ENCODE measurements at places on chromosomes 11 and 22. TPM values are rescaled to one million over a fixed set of nuclear protein-coding genes. Genes with fewer than 3 reads are reported as not detected.
A peak's percentile ranks its signal among the peaks of the same experiment; 100 is the strongest.

DNA sequence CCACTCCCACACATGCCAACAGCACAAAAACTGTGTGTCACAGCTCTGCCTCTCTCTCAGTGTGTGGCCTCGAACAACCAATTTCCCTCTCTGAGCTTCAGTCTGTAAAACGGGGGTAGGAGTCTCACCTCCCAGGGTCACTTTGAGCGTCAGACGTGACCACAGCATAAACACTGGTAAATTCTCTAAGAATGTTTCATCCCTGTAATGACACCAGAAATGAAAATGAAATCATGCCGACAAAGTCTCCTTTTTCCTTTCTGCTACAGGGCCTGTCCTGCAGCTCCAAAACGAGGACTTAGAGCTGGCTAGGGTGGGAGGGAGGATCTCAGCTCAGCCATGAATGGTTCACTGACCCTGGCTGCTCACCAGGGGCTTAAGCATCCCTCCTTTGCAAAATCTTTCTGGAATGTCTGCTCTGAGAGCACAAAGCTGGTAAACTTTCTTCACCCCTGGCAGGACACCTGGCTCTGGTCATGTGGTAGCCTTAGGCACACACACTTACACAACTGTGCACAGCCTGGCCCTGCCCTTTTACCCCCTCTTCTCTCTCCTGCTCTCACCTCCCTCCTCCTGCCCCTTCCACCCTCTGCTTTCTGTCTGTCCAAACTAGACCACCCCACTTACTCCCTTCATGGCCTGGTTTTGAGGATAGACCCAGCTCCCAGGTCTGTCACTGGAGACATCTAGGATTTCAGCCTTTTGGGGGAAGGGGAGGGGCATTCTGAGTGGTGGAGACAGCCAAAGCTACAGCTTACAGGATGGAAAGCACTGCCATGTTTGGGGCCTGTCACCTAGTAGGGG, 12.3 kb upstream of the TSKU start:
- DNase-seq, result no peak

DNA sequence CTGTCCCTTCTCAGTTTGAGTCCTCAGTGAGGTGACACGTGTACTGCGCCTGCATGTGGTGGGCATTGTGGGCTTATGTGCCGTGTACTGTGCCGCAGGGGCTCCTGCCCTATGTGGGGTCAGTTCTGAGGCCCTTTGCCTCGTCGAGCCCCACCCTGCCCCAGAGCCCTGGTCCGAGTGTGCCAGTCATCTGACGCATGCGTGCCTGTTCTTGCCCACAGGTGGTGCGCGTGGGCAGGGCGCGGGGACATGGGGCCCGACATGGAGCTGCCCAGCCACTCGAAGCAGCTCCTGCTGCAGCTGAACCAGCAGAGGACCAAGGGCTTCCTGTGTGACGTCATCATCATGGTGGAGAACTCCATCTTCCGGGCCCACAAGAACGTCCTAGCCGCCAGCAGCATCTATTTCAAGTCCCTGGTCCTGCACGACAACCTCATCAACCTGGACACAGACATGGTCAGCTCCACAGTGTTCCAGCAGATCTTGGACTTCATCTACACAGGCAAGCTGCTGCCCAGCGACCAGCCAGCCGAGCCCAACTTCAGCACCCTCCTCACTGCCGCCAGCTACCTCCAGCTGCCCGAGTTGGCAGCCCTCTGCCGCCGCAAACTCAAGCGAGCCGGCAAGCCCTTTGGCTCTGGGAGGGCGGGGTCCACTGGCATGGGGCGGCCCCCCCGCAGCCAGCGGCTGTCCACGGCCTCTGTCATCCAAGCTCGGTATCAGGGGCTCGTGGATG, 22.3 kb upstream of the TMEM191C start:
- DNase-seq, result no peak

DNA sequence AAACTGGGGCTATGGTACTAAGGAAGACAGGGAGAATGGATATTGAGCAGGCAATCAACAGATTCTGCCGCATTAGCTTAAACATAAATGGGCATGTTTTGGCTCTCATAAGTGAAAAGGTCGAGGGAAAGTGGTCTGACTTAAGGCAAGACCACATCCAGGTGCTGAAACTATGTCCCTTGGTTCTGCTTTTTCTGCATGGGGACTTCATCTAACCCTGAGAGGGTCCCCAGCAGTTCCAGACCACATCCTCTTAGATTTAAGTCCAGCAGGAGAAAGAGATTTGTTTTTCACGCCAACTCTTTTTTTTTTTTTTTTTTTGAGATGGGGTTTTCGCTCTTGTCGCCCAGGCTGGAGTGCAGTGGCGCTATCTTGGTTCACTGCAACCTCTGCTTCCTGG, 5.5 kb downstream of the RPS6KA4 start:
- no peak for DNase-seq

DNA sequence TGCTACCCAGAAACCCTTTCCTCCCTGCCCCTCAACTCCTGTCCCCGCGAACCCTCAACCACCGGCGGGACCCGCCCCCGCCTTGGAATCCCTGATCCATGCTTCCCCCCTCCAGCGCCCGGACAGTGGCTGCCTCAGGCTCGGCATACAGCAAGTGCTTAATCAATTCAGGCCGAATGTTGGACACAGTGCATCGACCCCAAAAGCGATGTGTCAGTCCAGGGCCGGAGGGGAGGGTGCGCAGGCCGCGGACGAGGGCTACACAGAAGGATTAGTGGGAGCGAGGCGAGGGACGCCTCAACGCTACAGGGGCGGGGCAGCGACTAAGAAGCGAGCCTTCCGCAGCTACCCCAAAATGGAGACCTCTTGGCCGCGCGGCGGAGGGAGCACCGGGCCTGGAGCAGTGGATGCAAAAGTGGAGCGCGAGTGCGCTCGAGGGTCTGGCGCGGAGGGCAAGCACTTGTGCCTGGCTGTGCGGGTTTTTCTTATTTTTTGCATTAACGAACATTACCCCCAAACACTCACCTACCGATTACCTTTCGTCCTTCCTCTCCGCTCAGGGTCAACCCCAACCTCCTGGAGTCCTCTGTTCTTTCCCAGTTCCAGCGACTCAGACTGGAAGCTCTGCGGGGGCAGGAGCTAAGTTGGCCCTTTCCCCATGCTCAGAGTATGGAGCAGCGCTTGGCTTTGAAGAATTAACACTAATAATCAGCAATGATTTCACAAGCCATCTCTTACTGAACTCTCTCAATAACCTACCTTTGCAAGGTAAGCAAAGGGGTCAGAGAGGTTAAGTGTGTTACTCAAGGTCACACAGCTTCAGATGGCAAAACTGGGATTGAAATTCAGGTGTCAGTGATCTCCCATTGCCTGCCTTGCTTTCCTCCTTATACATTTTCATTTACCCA, 30.0 kb upstream of the WNT11 start:
- peak; percentile 86 for DNase-seq

DNA sequence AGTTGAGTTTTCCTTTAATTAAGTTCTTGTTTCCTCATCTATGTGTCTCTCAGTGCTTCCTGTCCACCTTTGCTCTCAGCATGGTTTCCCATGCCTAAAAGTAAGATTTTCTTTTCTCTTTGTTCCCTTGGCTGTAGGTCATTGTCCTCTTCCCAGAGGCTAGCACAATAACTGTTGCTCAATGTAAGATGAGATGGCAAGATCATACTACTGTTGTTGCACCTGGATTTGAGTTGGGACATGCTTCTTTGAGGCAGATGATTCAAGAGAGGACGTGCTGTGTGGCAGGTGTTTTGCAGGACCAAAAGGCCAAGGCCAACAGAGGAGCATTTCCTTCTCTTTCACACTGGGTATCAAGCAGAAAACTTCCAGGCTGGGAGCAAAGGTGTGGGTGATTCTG, 11.3 kb upstream of the NELL1 start:
- DNase-seq, result no peak

The UBQLNL gene
- 0.09 TPM for polyA plus RNA-seq

The PHETA2 gene
- 3.8 TPM for polyA plus RNA-seq

GRCh38 chr11:46743043-46743442, 24.0 kb downstream of the F2 start:
- DNase-seq, result no peak

GRCh38 chr22:46033256-46034200, 56.6 kb upstream of the WNT7B start:
- no peak for DNase-seq

- DNase-seq, result no peak
Observed at GRCh38 chr22:46053563-46054090, 76.7 kb upstream of the WNT7B start.

DNA sequence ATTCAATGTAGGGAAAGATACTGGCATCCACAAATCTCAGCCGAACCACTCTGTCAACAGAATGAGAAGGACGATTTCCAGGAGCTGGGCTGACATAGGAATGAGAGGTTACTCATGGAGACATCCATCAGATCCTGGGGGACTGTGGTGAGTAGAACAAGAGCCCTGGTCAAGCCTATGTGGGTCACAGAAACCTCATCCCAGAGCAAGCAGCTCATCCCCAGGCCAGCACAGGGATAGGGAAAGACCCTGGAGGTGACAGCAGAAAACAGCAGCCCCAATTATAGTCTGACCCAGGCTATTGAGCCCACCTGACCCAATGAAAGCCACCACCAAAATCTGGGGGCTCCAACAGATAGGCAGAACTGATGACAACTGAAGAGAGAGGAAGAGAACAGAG, 128.0 kb upstream of the SERPIND1 start:
- DNase-seq, result no peak

DNA sequence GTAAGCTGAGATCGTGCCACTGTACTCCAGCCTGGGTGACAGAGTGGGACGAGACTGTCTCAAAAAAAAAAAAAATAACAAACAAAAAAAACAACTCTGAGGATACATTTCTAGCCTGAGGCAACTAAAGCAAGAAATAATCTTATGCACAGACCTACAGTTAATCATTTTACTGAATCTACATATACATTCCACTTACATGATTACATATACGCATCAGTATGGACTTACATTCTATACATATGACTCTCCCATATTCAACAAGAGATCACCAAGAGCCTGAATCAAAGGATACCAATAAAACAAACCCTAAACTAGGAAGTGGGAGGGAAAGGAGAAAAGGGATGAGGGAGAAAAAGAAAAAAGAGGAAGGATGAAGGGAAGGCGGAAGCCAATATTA, 1.1 kb downstream of the ALG8 start:
- no peak for DNase-seq

DNA sequence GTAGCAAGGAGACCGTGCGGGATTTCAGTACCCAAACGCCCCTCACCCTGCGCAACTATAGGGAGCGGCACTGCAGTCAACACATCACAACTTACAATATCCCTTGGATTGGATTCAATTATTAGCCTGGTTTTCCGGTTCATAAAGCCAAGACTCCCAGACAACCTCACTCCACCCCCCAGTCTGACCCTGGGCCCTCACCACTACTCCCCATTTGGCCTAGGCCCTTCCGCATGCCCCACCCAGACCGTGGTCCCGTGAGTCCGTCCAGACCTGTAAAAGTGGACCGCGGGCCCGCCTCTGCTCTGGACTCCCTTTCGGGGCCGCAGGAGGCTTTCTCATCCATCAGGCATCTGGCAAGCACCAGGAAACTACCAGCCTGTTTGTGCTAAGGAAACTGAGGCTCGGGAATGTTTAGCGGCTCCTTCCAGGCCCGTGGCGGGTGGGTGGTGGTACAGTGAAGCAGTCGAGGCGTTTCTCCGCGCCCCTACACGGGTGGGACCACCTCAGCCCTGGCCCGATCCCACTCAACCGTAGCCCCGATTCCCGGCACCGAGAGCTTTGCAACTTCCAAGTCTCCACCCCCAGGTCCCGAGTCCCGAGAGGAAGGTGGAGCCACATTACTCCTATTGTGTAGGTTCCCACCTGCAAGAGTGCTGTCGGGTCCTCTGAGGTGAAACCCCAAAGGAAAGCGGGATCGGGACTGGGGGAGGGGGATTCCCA, 679 bp upstream of the DPP3 start:
- DNase-seq, result peak; percentile 62

The TCN1 gene
- polyA plus RNA-seq, result not detected

DNA sequence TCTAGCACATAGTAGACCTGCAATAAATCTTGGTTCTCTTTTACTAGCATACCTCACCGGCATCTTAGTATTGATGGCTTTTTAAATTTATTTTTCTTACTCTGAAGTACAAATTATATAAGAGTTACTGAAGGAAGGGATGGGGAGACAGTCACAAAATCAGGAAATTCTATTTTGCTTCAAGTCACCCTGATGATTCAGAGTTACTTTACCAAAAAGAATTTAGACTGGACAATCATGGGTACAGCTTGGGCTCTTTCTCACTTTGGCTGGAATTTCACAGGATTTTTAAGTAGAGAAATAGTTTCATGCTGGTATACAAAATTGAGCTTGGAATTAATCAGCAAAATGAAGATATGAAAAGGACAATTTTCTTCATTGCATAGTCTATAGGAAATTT, 919.2 kb downstream of the METTL15 start:
- no peak for DNase-seq

GRCh38 chr11:67266449-67267187, at the start of gene GRK2:
Gene GRK2, plus strand, starts transcription at chr11:67266473. Its CDS starts 227 bp downstream, at chr11:67266700.
- DNase-seq, result peak; percentile 67

- no peak for DNase-seq
Observed at GRCh38 chr11:21133722-21134121, 464.3 kb downstream of the NELL1 start.

- no peak for DNase-seq
Observed at GRCh38 chr11:41404109-41404508, 55.3 kb downstream of the LRRC4C start.

The GP1BB gene
- 0.53 TPM for polyA plus RNA-seq

GRCh38 chr11:83681031-83681781, 395.0 kb upstream of the CCDC90B start:
- no peak for DNase-seq

DNA sequence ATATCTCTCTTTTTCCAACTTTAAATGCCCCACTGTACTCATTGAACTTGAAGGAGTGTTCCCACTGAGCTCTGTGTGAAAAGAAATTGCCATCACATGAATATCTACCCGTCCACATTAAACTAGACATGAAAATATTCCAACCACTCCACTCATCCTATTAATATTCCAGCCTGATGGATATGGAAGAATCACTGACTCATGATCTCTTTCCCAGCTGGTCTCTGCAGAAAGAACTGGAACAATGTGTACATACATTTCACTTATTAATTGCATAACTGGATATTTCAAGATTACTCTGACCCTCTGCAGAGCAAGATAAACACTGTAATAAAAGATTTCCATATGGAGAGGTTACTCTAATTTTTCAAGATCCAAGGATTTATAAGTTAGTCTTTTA, 711.1 kb upstream of the LRRC4C start:
- DNase-seq, result no peak

DNA sequence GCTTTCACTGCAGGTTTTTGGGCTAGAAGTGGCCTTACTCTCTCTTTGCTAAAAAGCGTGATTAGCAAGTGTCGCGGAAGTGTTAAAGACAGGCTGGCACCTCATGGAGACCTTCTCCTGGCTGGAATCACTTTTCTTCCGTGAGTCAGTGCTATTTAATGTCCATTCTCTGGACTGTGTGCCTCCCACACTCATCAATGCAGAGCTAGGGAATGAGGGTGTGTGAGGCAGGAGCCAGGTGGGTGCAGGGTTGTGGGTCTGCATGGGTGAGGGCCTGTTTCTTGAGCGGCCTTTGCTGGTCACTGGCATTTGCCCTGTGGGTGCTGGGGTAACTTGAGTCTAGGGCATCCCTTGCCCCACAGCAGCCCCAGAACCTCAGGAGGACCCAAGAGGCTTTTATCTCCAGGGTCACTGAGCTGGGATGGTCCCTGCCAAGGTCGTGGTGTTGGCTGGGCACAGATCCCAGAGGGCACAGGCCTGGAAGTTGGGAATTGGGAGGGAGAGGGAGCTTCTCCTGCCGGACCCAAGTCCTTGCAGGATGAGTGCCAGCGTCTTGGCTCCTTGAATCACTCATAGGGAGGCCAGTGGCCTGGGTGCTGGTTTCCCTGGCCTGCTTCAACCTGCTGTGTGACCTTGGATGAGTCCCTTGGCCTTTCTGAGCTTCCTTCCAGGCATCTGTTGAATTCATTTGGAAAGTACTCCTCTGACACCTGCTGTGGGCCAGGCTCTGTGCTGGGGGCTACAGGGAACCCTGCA, 30.0 kb downstream of the KIAA1671 start:
- DNase-seq, result no peak

All from GM23338 (cell line).